SK-N-MC (cell line): ENCODE measurements at places on chromosomes 12 and 14.

GRCh38 chr12:86148071-86148470 lies 108.1 kb downstream of the MGAT4C start:
- no peak for DNase-seq

GRCh38 chr12:100266585-100266834 lies 369 bp downstream of the DEPDC4 start:
- no peak for DNase-seq

GRCh38 chr14:22526218-22526617 lies 62.8 kb downstream of the DAD1 start:
- DNase-seq, result no peak

DNA sequence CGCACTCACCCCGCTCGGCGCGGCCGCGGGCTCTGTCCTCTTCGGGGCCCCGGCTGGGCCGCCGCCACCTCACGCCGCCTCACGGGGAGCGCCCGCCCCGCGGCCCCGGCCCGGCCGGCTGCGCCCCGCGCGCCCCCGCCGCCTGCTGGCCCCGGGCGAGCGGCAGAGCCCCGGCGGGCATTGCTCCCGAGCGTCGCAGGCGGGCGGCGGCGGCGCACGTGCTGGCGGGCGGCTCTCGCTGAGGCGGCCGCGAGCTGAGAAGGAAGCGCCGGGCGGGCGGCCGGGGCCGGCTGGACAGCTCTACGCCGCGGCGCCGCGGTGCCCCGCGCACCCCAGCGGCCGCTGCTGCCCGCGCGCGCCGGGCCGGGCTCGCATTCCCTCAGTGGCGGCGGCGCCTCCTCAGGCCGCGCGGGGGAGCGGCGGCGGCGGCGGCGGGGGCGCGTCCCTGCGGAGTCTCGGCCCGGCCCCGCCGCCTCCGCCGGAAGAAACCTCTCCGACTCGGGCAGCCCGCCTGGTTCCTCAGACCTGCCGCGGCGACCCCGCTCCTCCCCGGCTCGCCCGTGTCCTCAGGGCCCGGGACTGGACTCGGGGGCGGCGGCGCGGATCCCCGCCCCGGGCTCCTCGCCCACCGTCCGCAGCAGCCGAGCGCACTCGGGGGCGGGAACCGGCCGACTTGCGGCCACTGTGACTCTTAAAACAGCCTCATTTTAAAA lies at the start of gene PITPNM2:
Gene PITPNM2 (minus strand): TSS at position 347 of the 713 bp plus-strand sequence. CDS start 116,500 bp downstream, outside the sequence.
- DNase-seq, result no peak

DNA sequence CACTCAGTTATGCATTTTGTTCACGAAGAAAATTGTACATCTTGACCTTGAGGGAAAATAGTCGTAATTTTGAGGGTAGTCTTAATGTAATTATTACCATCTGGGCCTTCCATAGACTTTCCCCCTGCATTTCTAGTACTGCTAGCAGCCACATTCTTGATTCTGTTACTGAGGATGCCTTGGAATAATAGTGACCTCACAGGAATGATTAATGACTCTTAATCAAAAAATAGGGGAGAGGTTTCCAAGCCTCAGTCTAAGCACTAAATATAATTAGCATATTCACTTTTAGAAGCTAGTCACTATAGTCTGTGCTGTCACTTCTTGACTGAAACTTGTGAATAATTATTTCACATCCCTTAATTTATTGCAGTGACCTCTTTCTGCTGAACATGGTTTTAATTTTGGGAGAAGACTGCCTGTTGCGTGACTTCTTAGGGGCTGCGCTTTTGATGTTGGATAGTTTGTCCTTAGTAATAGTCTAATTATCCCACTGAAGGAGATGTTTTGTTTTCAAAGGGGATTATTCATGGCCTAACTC lies 400.5 kb downstream of the ADAMTS20 start:
- no peak for DNase-seq

DNA sequence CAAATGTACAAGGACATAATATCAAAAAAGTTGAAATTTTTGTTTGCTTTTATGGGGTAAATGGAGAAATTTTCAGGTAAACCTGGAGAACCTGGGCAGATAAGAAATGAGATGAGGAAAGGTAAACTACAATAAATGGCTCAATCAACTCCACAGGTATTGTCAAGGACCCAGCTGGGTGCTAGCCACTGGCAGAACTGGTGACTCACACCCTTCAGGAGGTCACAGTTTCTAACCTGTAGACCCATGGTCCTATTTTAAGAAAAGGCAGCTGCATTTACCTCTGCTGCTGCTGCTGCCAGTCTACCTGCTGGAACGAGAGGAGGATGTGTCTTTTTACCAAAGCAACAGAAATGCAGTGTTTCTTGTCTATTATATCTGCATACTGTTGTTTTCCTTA lies 226.6 kb downstream of the ALG10B start:
- DNase-seq, result no peak

DNA sequence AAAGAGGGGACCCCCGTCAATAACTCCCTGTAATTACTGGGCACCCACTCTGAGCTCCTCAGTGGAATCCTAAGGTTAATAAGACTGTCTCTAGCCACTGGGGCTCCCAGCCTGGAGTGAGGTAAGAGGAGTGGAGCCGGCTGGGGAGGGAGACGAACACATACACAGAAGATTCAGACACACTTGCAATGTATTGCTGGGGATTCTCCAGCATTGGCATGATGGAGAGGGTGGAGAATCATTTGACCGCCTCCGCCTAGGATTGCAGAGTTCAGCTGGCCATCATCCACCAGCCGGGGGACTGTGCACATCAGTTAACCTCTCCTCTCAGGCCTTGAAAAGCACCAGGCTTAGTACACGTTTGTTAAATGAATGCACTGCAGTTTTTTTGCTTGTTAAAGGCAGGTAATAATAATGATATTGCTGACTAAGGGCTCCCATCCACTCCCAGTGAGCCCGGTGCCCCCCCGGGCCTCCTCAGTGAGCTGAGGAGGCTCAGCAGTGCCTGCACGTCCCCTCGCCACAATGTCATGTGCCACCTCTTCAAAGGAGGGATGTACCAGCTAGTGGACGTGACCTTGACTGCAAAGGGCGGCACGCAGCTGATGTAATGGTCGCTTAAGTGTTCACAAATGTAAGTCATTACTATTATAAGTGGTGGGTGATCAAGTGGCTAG lies 20.3 kb upstream of the FAIM2 start:
- no peak for DNase-seq

- DNase-seq, result no peak
Observed at GRCh38 chr12:69318225-69318624, 30.0 kb upstream of the LYZ start.

GRCh38 chr14:99675382-99675835 lies 8.7 kb upstream of the CYP46A1 start:
- DNase-seq, result no peak

DNA sequence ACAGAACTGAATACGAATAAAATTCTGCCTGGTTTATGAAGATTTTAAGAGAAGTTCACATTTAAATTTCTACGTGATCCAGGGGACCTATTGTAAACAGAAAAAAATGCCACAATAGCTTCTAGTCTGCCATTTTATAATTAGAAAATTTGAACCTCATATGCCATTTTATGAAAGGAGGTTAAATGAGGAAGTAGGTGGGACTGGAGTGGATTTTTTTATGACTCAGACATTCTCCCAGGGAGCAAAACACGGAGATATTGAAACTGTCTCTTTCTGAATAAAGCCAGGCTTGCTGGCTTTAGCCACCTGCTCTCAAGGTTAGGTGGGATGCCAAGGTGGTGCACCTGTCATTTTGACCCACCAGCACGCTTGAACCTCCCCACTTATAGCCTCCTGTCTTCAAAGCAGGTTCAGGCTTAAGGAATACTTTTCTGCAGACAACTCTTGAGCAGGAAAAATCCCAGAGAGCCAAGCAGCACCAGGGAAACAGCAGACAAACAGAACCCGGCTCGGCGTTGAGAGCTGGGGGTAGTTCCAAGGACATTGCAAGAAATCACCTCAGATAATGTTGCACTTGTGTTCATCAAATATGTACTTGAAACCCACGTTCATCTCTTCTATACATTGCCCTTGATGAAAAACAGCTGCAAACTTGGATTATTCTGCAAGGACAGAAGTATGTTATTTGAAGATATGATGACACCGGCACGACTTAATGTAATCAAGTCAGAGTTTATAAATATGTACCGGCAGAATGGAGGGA lies 203.7 kb downstream of the PPM1H start:
- no peak for DNase-seq

GRCh38 chr12:31835276-31835882 lies 106.6 kb upstream of the AMN1 start:
- no peak for DNase-seq

GRCh38 chr14:103846543-103847450 lies 578 bp downstream of the PPP1R13B start:
- no peak for DNase-seq

DNA sequence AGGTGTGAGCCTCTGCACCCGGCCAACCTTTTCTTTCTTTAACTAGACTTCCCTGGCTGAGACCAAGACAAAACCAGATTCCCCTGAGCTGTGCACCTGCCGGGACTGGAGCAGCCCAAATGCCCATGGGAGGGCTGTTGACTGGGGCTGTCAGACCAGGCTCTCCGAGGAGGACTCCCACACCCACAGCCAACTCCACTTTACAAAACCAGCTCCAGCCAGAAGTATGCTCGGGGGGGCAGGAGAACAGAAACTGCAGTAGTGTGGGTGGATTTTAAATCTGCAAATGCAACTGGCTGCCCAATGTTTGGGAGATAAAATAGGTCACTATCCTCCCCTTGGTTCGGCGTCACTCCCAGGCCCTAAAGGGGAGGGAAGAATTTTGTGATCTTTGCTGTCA lies 78.5 kb downstream of the VCPKMT start:
- no peak for DNase-seq

DNA sequence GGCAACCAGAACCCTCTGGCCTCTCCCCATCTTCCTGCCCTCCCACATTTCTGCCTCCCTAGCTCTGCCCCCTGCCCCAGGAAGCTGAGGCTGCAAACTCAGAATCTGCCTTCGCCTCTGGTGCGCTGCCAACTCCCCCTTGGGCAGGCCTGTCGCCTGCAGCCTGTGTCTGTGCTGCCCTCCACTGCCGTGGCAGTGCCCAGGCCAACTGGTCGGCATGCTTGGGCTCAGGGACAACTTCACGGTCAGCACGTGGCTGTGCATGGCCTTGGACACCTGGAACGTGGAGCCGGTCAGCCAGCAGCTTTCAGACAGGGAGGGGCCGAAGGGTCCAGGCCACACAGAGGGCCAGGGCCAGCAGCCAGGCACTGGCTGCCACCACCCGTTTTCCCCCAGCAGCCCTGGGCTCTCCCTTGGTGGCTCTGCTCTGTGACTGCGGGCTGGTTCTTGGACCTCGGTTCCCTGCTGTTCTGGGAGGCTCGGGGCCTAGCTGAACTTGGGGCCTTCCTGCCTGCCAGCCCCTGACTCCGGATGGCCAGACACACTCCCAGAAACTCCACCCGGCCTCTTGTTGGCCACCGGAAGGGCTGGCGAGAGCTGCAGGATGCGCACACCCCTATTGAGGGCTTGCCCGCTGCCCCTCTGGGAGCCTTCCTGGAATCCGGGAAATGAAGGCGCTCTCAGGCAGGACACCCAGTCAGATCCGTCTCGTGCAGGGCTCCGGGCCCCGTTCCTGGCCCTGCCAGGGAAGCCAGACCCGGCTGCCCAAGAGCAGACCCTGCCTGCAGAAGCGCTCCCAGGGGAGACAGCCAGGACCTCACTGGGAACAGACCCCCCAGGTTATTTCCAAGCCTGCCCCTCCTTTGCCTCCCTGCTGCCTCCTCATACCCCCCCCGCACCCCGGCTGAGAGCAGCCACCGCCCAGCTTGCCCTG lies 34.2 kb upstream of the PPP1R13B start:
- DNase-seq, result no peak

DNA sequence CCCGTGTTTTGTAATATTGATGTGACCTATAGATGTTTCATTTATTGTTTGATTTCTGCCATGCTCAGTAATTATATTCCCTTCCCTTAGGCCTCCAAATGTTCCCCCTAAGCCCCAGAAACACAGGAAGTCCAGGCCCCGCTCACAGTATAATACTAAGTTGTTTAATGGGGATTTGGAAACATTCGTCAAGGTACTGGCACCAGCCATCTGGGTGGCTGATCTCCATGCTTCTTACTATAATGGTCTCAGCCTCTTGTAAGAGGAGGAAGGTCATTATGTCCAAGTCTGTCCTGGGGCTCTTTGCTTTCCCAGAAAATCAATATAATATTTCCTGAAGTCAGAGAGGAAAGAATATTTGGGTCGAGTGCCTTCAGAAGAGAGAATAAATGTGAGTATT lies 130.9 kb downstream of the KICS2 start:
- DNase-seq, result no peak

GRCh38 chr14:65550779-65551643 lies 138.5 kb downstream of the FUT8 start:
- no peak for DNase-seq

DNA sequence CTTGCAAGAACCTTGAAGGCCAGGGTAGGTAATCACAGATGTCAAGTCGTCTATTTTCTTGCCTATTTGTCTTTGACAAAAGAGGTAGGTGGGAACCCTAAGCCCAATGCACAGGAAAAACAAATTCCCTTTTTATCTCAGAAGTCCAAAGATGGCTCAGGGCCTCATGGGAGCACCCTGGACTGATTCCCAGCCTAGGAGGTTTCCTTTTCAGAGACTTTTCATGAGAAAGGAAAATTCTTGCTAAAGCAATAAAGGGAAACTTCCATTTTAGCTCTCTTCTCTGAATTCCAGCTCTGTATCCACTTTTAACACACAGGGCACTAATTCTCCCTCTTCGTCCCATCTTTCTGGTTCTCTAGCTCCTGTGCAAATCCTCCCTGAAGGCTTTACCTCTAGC lies 1.2 kb downstream of the ZNF641 start:
- no peak for DNase-seq

DNA sequence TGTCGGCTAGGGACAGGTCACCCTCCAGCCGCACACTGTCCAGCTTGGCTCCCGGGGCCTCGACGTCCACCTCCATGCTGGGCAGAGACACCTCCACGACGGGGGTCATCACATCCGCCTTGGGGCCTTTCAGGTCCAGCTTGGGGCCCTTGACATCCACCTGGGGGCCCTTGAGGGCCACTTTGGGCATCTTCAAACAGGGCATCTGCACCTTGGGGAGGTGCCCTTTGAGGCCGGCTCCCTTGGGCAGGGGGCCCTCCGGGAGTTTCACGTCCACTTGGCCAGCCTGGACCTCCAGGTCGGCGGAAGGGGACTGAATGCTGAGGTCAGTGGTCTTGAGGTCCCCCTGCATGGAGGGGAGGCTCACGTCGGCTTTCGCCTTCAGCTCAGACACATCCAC lies 17.9 kb downstream of the PLD4 start:
- DNase-seq, result no peak
